Thyroid gland (tissue), 4 donors: ENCODE measurements at places on chromosomes 1 and 21. TPM values are rescaled to one million over a fixed set of nuclear protein-coding genes. Genes with fewer than 3 reads are reported as not detected.

- no peak overlapping the region for H3K4me3 ChIP-seq
- no peaks in the 10 kb centered on the region for H3K27me3 ChIP-seq
- no peak for DNase-seq
- no peaks in the 10 kb centered on the region for H3K4me1 ChIP-seq
Measured at GRCh38 chr1:107933736-107934135, 31.2 kb downstream of the VAV3 start.

COL6A1 gene
- 168 TPM for total RNA-seq

CRABP2 gene
- total RNA-seq, result 3.0 TPM

DNA sequence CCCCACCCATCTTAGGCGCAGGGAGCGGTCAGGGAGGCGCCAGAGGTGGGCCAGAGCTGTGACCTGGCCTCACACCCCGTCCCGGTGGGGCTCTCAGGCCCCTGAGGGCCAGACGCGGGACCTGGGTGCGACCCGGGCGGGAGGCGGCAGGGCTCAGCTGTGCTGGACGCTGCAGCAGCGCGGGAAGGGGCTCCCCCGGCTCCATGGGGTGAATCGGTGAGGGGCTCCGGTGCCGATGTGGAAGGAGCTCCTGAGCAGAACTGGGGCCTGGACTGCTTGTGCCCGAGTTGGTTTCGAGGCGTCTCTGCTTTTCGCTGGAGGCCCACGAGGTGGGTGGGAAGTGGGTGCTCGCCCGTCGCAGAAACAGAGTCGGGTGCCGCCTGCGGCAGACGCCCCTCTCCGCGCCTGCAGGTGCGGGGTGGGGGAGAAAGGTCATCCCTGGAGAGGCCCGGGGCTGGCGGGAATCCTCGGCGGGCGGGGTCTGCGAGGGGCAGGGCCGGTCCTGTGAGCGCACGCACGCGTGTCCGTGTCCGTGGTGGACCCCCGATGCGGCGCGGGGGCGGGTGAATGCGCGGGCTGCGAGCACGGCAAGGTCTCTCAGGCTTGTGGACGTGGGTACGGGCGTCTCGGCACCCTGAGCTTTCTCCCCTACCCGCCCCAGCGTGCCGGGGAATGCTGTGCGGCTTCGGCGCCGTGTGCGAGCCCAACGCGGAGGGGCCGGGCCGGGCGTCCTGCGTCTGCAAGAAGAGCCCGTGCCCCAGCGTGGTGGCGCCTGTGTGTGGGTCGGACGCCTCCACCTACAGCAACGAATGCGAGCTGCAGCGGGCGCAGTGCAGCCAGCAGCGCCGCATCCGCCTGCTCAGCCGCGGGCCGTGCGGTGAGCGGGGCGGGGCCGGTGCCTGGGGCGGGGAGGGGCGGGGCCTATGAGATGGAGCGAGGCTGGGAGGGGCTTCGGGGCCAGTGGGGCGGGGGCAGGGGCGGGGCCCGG is 20.4 kb downstream of the AGRN start:
- H3K27me3 ChIP-seq, result no peaks in the 10 kb centered on the region
- peaks cover 5% of the 10 kb centered on the region for H3K36me3 ChIP-seq
- DNase-seq, result peak; percentile 63
- H3K4me3 ChIP-seq, result no peak overlapping the region
- H3K27ac ChIP-seq, result no peak overlapping the region
- H3K4me1 ChIP-seq, result peaks cover 8% of the 10 kb centered on the region

DNA sequence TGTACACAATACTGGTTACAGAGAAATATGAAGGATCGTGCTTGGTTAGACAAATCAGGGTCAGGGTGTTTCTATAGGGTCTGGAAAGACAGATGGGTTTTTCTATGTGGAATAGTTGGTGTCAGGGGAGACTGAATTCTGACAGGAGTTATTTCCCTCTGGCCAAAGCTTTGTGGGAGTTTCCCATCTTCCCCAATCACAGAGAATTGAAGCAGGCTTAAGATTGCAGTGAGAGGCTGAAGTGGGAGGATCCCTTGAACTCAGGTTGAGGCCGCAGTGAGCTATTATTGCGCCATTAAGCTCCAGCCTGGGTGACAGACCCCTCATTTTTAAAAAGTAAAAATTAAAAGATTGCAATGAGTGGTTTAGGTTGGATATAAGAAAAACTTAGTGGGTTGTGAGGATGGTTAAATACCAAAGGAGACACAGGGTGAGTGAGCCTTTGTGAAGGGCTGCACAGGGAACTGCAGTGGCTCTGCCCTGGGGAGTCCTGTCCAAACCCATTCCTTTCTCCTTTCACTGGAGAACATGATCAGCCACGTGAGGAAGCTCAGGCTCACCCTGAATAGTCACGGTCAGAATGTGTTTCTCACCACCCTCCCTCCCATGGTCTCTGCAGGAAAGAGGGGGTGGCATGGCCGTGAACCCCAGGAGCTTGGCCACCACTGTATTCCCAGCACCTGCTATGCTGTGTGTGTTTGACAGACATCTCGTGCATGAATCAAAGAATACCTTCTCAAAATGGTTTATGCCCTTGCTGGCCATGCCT is 101.2 kb downstream of the INTS7 start:
- H3K27ac ChIP-seq, result no peak overlapping the region
- H3K36me3 ChIP-seq, result no peaks in the 10 kb centered on the region
- H3K27me3 ChIP-seq, result no peaks in the 10 kb centered on the region
- no peak overlapping the region for H3K4me3 ChIP-seq
- DNase-seq, result no peak
- H3K4me1 ChIP-seq, result peaks cover 12% of the 10 kb centered on the region

DNA sequence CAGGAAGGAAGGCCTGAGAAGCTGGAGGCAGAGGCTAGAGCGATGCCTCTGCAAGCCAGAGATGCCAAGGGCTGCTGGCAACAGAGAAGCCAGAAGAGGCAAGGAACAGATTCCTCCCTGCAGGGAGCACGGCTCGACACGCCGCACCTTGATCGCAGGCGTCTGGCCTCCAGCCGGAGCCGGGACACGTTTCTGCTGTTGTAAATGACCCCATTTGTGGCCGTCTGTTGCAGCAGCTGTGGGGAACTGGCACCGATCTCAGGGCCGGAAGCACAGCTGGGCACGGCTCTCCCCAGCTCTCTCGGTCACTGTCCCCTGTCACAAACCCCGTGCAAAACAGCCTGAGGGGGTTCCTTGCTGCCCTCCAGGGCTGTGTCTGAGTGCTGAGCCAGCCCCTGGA is 59.6 kb downstream of the SIK1 start:
- peaks cover 13% of the 10 kb centered on the region for H3K4me1 ChIP-seq
- no peak for DNase-seq
- no peaks in the 10 kb centered on the region for H3K27me3 ChIP-seq
- no peak overlapping the region for H3K4me3 ChIP-seq

- DNase-seq, result no peak
- no peak overlapping the region for H3K4me3 ChIP-seq
- H3K27me3 ChIP-seq, result no peaks in the 10 kb centered on the region
- H3K36me3 ChIP-seq, result no peaks in the 10 kb centered on the region
- H3K27ac ChIP-seq, result no peak overlapping the region
Measured at GRCh38 chr1:157288492-157288891, 150.3 kb upstream of the ETV3 start.
